ENCODE measurements at places on chromosomes 7 and 10.

GRCh38 chr7:129494041-129494440, 8.3 kb upstream of the SMKR1 start:
- no peak for DNase-seq

- no peak for DNase-seq
These were observed 111.5 kb downstream of the SEMA3C start for GRCh38 chr7:80807166-80807900.

DNA sequence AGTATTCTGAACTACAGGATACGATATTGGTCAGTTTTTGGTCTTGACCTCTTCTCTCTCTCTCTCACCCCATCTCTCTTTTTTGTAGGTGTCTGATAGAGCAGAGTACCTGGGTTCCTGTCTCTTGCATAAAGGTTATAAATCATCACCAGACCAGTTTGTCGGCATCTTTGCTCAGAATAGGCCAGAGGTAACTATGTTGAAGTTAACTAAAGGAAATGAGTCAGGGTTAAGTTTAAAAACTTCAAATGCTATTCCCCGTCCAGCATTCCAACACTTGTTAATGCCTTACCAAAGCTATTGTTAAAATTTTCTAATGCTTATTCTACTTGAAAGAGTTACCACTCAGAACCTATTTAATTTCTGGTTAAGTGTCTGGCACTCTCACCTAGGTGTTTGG, 30.7 kb downstream of the ACSL5 start:
- no peak for DNase-seq

GRCh38 chr7:100942045-100942774, 7.1 kb upstream of the MUC3A start:
- DNase-seq: no peak

DNA sequence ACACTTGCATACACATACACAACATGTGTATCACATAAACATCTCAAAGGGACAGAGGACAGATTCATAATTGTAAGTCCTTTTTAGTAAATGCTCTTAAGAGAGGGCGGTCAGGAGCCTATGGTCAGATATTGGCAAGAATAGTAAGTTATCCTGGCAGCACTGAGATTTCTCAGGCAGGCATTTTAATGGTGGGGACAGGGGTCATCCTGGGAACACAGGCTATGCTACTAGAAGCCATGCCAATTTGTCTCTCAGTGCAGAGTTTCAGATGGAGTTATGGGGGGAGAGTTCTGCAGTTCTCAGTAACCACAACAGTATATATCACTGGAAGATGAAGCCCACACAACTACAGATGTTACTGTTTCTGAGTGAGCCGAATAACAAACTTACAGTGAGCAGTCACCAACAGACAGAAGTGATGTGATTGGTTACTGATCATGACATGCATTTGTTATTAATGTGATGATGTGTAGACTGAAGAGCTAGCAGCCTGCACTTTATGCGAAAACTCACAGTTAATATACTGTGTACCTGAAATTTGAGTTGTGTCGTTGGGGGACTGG, 16.4 kb downstream of the ZNF487 start:
- DNase-seq: no peak

- DNase-seq: no peak
These were observed 910 bp downstream of the ARHGAP19 start for GRCh38 chr10:97291357-97292096.

DNA sequence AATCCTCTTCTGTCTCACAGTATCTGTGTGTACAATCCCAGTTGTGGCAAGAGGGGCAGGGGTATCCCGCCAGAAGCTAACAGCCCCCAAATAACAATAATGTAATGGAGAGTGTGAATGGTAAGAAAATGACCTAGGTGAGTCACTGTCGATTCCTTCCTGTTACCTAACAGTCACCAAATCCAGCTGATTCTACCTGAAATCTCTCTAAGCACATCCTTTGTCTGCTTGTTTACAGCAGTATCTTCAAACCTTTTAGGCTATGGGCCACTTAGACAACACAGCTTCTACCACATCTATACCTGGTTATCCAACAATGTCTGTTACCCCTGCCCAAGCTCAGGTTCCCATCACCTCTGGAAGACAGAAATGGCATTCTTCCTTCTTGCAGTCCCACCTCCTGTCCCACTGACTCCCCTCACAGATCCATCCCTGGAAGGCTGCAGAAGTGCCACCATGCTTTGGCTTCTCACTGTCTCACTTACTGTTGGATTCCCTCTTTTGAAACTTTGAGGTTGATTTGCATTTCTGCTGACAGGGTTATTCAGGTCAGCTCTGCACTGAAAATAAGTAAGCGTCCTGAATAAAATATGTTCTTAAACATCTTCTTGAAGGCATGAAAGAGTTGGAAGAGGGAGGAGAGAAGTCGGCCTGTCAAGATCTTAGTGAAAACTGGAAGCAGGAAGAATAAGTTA, 13.1 kb downstream of the PIP4K2A start:
- DNase-seq: no peak

DNA sequence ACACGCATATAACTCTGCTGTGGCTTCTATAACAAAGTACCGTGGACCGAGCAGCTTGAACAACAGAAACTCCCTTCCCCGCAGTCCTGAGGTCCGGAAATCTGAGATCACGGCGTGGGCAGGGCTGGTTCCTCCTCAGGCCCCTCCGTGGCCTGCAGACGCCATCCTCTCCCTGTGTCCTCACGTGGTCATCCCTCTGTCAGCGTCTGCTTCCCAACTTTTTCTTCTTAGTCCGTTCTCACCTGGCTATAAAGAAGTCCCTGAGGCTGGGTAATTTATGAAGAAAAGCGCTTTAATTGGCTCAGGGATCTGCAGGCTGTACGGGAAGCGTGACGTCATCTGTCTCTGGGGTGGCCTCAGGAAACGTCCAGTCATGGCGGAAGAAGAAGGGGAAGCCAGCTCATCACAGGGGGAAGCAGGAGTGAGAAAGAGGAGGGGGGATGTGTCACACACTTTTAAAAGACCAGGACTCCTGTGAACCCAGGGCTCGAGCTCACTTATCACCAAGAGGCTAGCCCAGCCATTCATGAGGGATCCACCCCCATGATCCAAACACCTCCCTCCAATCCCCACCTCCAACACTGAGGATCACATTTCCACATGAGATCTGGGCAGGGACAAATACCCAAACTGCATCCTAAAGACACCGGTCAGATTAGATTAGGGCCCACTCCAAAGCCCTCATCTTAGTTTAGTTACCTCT, 91.2 kb upstream of the INSIG1 start:
- DNase-seq: peak; percentile 39

DNA sequence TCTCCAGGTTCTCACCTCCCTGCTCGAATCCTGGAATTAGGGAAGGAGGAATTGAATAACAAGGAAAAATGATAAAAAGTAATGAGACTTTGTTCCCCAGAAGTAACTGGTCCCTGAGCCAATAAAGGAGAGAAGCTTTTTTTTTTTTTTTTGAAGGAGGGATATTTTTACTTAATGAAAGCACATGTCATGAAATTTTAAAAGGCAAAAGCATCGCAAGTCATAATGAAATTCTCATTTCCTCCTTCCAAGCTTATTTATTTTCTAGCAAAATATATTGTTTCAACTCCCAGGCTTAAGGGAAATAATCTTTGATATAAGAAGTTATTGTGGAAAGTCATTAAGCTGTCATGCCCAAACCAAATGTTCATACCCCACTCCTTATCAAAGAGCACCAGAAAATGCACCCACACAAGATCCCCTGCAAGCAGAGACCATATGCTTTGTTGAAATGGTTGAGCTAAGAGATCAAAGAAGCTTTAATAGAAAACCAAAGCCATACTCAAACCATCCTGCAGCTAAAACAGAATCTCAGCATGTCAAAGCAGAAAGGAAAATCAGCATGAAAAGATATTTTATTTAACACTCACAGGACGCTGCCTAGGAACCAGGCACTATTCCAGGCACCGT, 16.7 kb upstream of the ABCC2 start:
- no peak for DNase-seq

DNA sequence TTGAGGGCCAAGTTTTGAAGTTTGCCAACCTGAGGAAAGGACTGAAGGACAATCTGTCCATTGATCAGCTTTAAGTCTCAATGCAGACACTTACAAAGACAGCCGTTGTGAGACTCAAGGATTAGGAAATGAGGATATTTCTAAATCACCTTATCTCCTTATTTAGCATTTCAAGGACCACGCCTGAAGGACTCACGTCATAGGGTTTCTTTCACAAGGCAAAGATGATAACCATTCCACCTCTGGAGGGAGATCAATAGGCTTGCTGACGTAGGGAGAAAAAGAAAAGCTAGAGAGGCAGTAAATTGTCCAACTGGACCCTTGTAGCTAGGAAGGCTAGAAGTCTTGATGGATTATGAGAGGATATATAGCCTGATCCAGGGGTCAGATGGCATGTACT, 3.3 kb upstream of the ASB4 start:
- no peak for DNase-seq

GRCh38 chr10:31708046-31708445, 220.6 kb downstream of the ARHGAP12 start:
- no peak for DNase-seq

- DNase-seq: no peak
These were observed 89.9 kb downstream of the REEP3 start for GRCh38 chr10:63611078-63611477.

GRCh38 chr7:35695473-35695850, 527 bp upstream of the HERPUD2 start:
- no peak for DNase-seq

DNA sequence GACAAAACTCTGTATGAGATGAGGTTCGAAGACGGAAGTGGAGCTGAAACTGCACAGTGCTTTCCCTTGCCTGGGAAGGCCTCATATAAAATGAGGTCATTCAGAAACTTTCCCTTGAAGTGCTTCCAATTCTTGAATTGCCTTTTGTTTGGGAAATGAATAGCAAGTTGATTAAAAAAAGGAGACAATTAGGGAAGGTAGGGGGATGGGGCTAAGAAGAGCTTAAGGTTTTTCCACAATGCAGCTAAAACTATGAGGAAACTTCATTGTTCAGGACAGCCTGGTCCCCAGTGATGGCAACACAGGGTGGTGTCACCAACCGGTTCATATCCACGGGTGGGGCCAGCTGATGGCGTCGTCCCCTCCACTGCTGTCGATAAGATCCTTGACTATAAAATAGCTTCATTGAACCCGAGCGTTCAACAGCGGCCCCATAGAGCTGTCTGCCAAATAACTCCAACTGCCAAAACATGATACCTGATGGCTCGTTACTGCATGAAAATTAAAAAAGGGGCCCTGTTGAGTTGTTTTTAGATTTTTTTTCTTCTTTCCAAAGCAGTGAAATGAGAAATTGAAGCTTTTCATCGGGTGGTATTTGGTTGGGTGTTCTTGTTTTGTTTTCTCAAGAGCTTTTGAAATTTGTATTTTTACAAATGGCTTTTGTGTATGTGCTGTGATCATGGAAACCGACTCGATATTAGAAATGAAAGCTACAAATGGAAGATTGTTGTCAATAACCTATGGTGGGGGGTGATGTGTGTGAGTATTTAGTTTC, 2.8 kb upstream of the CELF2 start:
- DNase-seq: no peak

DNA sequence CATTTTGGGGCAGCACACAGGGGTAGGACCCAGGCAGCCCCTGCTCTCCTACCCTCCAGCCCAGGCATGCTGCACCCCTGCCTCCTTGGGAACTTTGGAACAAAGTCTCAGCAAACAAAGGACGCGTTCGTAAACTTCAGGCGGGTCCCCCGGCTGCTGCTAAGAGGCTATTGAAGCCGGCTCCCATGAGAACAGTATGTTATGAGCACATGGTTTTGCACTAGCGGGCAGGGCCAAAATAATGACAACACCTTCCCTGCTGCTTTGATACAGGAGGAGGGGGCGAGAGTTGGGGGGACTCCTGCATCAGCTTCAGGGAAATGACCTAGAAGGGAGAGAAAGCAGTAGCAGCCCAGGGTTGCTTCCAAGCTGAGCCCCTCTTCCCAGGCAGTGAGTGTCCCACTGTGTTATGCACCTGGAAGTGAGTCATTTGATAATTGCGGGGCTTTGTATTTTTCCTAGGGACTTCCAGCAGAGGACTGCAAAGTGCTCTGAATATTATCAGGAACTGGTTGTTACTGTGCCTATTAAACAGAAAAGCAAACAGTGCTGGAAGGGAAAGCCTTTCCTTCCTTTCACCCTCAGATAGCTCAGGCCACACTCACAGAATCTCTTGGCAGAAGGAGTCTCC, 6.9 kb downstream of the ITPRIP start:
- no peak for DNase-seq

- DNase-seq: no peak
These were observed 1066.5 kb downstream of the TYW1 start for GRCh38 chr7:68063171-68063570.

DNA sequence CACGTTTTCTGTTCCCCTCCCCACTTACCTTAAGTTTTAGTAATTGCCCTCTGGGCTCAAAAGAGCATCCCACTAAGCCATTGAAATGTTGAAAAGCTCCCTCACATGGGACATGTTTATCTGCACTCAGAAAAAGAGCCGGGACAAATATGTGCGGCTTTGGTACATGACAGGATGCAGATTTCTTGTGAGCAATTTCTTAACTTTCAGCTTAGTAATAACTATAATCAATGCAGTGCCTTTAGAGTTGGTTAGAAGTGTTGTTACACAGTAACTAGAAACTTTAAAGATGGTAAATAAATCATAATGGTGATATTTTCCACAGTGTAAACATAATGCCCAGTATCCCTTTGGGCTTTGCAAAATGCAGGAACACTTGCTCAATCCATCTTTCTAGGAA, 89.2 kb downstream of the ZNF365 start:
- no peak for DNase-seq

- DNase-seq: no peak
These were observed 103.4 kb downstream of the GRK5 start for GRCh38 chr10:119310806-119311205.

DNA sequence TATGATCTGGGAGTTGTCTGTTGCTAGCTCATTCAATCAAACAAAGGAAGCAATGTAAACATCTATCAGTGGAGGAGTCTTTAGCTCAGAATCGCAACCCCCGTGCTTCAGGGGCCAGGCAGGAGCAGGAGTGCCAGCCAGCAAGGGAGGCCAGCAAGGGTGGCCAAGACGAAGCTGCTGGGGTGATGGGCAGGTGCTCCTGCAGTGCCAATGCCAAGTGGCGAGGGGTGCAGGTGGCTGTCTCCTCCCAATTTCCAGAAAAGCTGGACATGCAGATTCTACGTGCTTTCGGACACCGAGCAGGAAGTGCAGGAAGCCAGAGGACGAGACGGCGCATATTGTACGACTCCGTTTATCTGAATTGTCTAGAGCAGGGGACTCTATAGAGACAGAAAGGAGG, 48.1 kb upstream of the EBF3 start:
- DNase-seq: no peak

GRCh38 chr7:158596745-158597144, 9.1 kb upstream of the PTPRN2 start:
- DNase-seq: no peak

DNA sequence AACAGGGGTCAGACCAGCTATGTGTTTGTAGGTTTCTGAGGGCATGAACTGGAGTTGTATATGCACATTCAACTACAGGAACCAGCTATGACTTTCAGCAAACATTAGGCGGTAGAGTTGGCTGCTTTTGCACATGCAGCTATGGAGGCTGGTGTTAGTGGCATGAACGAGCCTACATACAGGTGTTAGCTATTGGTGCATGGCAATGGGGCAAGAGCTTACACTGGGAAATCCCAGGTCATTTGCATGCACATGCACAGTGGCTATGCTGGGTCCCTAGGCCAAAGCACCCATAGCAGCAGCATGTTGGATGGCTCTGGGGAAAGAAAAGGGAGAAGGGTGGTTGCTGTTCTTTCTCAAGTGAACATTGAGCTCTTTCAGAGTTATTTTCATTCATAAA, 1018.5 kb upstream of the PHF14 start:
- DNase-seq: no peak

Data from putamen (tissue), 1 donor.